ENCODE measurements at places on chromosomes 16 and 17.

GRCh38 chr16:64408699-64409098 is 713.2 kb downstream of the CDH11 start:
- DNase-seq, result no peak

DNA sequence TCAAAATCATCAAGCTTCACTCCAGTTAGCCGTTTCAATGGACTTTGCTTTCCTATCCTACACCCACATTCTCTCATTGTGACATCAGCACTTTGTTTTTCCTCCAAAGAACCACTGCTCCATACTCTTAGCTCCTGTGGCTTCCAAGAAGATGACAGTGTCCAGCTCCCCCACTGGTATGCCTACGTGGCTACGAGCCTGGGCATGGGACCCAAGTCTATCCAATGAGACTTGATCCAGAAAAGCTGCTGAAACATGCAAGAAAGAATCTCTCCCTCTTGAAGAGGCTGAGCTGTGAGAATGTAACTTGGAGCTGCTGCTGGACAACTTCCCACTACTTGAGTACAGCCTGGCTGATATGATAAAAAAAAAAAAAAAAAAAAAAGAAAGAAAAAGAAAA is 9.4 kb downstream of the TOX3 start:
- DNase-seq, result no peak

GRCh38 chr16:60107871-60108270 is 1373.8 kb upstream of the GOT2 start:
- DNase-seq, result no peak

DNA sequence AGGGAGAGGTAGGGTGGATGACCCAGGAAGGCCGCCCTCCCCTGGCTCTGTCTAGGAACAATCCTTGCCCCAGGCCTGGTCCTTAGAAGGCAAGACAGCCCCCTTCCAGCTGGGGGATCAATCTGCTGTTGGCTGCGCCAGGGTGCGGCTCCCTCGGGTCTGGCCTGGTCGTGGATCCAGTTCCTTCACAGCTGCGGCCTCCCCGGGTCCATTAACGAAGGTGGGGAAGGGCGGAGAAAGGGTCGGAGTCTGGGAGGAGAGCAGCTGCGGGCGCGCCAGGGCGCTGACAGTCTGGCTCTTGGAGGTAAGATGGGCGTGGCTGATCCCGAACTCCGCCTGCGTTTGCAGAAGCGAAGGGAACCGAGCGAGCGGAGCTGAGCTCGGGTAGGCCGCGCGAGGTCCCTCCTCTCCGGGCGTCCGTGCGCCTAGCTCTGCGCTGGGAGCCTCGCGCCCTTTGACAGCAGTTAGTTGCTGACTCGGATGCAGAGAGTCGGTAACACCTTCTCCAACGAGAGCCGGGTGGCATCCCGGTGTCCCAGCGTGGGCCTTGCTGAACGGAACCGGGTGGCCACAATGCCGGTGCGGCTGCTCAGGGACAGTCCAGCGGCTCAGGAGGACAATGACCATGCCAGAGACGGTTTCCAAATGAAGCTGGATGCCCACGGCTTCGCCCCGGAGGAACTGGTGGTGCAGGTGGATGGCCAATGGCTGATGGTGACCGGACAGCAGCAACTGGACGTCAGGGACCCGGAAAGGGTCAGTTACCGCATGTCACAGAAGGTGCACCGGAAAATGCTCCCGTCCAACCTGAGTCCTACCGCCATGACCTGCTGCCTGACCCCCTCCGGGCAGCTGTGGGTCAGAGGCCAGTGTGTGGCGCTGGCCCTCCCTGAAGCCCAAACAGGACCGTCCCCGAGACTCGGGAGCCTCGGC is at the start of gene HSPB9:
HSPB9 (plus strand) TSS at position 434 of the 933 bp plus-strand sequence; CDS start at position 481, 47 bp downstream.
- no peak for DNase-seq

- no peak for DNase-seq
Observed at GRCh38 chr17:31691251-31691905, 167.7 kb downstream of the COPRS start.

- DNase-seq, result no peak
Observed at GRCh38 chr17:325270-326009, 27.2 kb downstream of the RPH3AL start.

DNA sequence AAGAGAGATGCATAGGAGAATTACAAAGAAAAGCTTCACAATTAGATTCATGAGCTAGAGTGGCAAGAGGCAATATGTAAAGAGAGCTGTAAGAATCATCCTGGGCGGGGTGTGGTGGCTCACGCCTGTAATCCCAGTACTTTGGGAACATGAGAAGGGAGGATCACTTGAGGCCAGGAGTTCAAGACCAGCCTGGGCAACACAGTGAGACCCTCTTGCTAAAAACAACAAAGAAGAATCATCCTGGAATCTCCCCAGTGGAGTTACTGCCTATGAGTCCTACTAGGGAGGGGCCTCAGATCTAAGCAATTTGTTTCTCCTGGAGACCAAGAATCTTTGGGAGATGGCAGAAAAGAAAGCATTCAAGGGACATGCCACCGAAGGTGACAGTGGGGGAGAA is 119.1 kb downstream of the HIC1 start:
- DNase-seq, result no peak

- DNase-seq, result peak; percentile 55
Observed at GRCh38 chr17:32504166-32504990, 17.6 kb downstream of the CDK5R1 start.

- no peak for DNase-seq
Observed at GRCh38 chr17:46182961-46183360, 10.3 kb downstream of the KANSL1 start.

DNA sequence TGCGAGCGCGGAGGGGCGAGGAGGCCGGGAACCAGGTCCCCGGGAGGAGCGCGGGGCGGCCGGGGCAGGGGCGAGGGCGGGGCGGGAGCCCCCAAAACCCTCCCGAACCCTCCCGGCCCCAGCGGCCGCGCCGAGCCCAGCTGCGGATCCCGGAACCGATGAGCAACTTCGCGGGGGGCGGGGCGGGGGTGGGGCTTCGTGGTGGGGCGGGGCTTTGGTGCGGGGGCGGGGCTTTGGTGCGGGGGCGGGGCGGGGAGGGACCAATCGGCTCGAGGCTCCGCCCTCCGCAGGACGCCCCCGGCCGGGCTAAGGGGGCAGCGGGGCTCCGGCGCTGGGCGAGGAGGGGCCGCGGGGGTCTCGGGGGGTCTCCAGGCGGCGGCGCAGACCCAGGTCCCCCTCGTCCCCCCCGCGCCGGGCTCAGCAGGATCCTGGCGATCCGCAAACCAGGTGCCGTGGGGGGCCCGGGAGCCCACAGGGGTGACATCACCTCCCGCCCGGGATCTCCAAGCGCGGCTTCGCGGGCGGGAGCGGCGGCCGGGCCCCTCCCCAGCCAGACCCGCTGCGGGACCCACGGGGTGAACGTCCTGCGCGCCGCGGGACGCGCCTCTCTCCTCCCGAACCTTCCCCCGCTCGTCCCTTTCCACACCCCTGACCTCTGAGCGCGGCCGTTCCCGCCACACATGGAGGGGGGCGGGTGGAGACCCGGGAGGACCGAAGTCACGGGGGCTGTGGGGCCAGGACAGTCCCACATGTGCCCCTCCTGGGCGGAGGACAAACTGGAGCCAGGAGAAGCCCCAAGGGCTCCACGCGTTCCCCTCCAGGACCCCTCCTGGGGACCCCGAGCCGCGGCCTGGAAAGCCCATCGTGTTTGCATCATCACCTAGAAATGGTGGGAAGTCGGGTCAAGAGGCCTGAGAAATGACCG is at the start of gene ABR:
ABR (minus strand) TSS at position 164 of the 925 bp plus-strand sequence. CDS start 254 bp downstream, outside the sequence.
- DNase-seq, result peak; percentile 70

- no peak for DNase-seq
Observed at GRCh38 chr16:10428433-10429168, 42.7 kb downstream of the ATF7IP2 start.

DNA sequence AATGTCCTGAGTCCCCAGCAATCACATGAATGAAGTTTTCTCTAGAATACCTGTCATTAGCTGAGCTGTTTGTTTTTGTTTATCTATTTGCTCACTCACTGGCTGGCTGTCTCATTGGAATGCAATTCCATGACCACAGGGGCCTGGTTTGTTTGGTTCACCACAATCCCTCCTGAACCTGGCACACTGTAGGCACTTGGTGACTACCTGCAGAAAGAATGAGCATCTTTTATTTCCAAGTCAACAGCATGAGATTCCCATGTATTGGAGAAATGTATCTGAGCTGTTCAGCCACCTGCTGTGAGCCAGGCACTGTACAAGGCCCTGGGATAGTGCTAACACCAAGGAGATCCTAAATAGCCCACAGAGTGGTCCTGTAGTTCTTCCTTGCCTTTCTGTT is 345.1 kb downstream of the XYLT1 start:
- DNase-seq, result no peak

DNA sequence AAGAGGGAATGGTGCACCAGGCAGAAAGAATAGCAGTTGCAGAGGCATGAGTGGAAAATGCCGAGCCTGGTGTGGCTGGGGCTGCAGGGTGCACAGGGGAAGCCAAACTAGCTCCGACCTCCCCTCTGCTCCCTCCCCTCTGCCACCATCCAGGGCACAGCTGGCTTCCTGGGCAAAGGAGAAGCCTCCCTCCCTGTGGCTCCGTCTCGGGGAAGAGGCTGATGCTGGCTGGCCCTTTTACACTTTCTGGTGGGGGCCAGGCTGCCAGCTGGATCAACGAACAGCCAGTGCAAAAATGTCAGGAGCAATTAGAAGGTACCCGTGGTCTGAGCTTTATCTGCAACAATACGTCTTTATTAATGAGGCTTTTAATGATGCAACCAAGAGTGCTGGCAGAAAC is 37.1 kb upstream of the KCNJ12 start:
- no peak for DNase-seq

- no peak for DNase-seq
Observed at GRCh38 chr16:5979905-5980550, 882.4 kb upstream of the EEF2KMT start.

DNA sequence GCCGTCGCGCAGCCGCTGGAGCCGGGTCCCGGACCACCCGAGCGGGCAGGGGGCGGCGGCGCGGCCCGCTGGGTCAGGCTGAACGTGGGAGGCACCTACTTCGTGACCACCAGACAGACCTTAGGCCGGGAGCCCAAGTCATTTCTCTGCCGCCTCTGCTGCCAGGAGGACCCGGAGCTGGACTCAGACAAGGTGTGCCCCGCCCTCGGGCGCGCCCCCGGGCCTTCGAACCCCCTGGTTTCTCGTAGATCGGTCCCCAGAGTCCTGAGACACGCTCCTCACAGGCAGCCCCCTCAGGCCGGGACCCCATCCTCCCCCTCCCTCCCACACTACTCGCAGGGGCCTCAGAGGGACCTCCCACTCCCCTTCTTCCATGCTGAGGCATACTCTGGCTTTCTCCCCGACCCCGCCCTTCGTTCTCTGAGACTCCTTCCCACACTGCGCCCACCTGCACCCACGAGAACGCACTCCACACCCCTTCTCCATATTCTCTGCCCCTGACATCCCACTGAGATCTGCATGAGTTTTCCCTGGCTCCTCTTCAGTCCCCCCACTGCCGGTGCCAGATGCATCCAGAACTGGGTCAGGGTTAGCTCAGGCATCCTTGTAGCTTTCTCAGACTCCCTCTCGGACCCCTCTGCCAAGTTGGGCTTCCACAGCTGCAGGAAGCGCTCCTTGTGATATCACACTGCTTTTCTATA is 523 bp downstream of the KCTD2 start:
- DNase-seq, result no peak

GRCh38 chr17:58446086-58446485 is 28.8 kb upstream of the RNF43 start:
- DNase-seq, result no peak

- no peak for DNase-seq
Observed at GRCh38 chr17:5943232-5943631, 126.9 kb upstream of the WSCD1 start.

GRCh38 chr17:48002916-48003416 is 32.1 kb downstream of the CDK5RAP3 start:
- DNase-seq, result peak; percentile 31

- DNase-seq, result no peak
Observed at GRCh38 chr16:79754501-79754900, 154.0 kb upstream of the MAF start.
